ENCODE measurements at places on chromosomes 7 and 10.

DNA sequence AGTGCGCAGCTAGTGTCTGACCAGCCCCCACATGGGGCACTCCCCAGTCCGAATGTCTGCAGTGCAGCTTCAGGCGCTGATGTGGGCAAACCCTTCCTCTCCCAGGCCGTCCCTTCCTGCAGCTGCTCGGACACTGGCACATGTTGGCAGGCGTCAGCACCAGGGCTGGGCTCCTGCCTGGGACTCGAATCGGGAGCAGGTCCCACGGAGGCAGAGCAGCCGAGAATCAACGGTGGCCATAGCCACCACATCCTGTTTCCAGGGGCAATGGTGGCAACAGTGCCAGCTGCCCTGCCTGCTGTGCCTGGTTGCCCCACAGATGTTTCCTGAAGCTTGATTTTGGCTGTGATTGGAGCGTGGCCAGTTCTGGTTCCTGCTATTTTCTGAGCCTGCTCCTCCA lies 65.8 kb downstream of the MGMT start:
- DNase-seq = no peak

- no peak for DNase-seq
Measured at GRCh38 chr10:71863203-71863602, 12.2 kb upstream of the PSAP start.

- peak; percentile 39 for DNase-seq
Measured at GRCh38 chr10:30284865-30285594, 64.0 kb downstream of the MTPAP start.

DNA sequence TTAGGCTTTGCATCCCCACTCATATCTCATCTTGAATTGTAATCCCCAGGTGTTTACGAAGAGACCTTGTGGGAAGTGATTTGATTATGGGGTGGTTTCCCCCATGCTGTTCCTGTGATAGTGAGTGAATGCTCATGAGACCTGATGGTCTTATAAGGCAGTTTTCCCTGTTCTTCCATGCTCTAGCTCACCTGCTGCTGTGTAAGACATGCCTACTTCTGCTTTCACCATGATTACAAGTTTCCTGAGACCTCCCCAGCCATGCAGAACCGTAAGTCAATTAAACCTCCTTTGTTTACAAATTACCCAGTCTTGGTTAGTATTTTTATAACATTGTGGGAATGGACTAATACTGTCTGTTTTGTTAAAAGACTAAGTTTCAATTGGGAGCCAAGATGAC lies 35.3 kb upstream of the ZNF92 start:
- no peak for DNase-seq

- no peak for DNase-seq
Measured at GRCh38 chr7:55476852-55477780, 95.2 kb downstream of the VOPP1 start.

DNA sequence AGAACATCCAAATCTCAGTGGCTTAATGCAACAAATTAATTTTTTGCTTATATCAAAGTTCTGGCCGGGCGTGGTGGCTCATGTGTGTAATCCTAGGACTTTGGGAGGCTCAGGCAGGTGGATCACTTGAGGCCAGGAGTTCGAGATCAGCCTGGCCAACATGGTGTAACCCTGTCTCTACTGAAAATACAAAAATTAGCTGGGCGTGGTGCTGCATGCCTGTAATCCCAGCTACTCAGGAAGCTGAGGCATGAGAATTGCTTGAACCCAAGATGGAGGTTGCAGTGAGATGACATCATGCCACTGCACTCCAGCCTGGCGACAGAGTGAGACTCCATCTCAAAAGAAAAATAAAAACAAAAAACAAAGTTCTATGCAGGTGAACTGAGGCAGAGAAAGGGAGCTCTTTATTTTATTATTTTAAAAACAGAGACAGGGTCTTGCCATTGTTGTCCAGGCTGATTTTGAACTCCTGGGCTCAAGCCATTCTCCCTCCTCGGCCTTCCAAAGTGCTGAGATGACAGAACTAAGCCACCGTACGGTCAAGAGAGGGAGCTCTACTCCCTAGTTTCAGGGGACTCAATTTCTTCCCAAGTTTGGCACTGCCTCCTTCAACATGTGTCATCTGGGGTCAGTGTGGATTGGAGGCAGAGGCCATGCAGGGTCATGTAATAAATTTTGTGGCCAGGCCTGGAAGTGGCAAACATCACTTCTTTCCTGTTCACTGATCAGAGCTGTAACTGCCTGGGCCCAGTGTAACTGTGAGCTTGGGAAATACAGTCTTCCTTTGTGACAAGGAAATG lies 2.4 kb downstream of the ADCK2 start:
- DNase-seq = peak; percentile 61

- no peak for DNase-seq
Measured at GRCh38 chr7:136000288-136000913, 23.2 kb upstream of the MTPN start.

DNA sequence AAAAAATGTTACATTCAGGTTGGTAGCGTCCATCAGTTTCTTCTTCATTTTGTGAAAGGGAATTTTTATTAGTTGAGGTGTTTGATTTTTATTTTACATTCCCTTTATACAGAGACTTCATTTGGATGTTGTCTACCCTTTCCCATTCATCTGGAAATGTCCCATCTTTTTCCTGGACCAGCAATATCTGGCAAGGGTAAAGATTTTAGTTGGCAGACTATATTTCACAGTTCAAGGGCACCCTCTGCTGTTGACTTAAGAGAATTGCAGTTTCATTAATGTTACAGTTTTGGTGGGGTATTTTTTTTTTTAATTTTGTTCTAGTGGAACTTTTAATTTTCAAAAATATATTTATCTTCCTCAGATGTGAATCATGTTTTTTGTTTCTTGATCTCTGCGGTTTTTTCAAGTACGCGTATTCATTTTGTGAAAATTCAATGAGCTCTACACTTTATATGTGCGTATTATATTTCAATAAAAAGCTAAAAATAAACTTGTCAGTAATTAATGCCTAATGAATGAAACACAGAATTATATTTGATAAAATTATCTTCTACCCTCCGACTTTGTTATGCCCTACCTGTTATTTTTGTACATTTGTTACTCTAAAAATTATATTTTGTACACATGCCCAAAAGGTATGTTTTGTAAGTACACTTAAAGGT lies 97.9 kb upstream of the KLF14 start:
- peak; percentile 49 for DNase-seq

Measured in kidney glomerular epithelial cell (primary cell).